ENCODE measurements at places on chromosomes 1 and 21.

- no peak for DNase-seq
Measured at GRCh38 chr1:155352631-155353030, 31.9 kb downstream of the RUSC1 start.

DNA sequence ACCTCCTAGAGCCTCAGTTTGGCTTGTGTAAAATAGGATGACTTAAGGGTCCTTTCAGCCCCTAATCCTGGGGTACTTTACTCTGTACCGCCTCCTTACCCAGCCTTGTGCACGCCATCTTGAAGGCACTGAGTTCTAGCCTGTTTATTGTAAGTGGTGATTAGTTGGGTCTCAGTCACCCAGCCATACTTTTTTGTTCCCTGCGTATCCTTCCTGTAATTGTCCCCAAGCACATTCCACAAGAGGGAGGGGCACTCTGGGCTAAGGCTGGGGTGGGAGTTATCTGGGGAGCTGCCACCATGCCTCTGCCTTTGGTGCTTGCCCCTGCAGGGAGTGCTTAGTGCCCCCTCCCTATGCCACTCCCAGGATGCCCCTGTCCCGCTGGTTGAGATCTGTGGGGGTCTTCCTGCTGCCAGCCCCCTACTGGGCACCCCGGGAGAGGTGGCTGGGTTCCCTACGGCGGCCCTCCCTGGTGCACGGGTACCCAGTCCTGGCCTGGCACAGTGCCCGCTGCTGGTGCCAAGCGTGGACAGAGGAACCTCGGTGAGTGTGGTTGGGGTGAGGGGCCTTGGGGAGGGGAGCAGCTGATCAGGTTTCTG is 856 bp downstream of the FDPS start:
- DNase-seq = no peak

GRCh38 chr1:226094451-226094850 is 31.9 kb downstream of the H3-3A start:
- no peak for DNase-seq

GRCh38 chr1:115624859-115625258 is 16.9 kb upstream of the VANGL1 start:
- DNase-seq = no peak

GRCh38 chr21:46551636-46552241 is 53.1 kb downstream of the S100B start:
- no peak for DNase-seq

DNA sequence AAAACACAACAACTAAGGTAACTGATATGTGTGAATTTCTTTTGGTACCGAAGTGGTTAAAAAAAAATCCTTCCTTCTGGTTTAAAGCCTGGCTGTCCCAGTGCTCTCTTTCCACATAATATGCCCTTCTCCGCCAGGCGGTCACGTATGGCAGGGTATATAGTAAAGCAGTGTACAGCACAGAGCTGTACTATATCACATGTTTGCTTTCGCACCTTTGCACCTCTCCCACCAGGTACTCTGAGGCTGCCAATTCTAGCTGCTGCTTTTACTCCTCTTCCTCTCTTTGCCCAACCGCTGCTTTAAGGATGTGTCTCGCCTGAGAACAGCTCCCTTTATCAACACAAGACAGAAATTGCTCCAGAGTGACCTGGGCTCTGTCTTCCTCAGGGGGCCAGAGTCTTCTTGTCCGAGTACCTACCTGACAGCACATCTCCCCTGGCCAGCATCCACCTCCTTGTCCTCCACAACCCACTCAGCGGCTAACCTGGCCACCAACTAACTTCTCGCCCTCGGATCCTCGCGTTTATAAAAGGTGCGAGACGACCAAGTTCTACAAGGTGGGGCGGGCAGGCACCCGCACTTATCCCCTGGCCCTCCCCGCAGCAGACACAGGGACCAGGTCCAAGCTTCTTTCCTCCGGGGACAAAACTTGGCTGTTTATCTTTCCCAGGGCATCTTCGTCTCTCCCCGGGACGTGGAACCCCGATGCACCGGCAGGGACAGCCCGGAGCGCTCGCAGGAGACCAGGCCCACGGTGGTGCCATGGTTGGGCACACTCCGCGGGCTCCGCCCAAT is 1.6 kb downstream of the COLGALT2 start:
- no peak for DNase-seq

DNA sequence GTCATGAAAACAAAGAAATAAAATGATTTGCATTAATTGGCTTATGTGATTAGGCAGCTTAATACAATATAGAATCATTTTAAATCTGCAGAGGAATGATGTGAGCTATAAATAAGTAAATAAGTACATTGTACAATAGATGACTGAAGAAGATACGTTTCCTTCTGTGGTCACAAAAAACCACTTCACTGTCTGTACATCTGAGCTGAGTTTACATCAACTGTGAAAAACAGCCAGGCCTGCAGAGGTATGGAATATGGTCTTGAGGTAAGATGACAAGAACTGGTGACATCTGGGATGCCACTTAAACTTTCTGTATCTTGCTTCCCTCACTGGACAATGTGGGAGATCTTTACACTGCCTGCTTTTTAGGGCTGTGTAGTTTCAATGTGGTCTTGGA is 130.0 kb upstream of the BEND5 start:
- no peak for DNase-seq

DNA sequence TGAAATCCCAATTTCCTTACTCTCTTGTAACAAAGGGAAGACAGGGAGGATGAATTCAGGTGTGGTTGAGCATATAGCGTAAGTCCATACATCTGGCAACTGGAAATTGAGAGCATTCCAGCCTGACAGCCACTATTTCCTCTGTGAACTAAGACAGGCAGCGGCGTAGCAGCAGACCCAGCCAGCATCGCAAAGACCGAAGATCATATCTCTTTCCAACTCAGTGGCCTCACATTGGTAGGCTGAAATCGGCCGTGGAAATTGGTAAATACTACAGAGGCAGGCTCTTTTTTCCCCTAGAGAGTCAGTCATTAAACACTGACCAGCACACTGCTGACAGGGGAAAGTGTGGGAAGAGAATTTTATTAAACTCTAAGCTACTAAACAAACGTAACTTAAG is 43.4 kb downstream of the TARBP1 start:
- no peak for DNase-seq

DNA sequence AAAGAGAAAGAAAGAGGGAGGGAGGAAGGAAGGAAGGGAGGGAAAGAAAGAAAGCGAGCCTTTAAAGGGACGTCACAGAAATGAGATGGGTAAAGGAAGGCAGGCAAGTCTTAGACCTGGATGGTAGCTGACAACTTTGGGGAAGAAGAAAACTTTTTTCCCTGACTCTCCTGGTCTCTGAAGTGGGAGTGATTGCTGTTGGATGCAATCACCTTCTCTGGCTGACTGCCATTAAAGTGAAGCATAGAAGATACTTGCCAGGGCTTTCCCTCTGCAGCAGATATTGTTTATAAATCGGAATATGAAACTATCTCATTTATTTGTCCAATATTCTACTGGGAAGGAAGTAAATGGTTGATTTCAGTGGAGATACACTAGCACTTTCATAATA is 27.0 kb downstream of the VCAM1 start:
- DNase-seq = no peak

Measured in iris pigment epithelial cell (primary cell).